ENCODE measurements at places on chromosomes 5 and 9.

GRCh38 chr9:111937301-111937700, 40.7 kb downstream of the UGCG start:
- no peak for DNase-seq

DNA sequence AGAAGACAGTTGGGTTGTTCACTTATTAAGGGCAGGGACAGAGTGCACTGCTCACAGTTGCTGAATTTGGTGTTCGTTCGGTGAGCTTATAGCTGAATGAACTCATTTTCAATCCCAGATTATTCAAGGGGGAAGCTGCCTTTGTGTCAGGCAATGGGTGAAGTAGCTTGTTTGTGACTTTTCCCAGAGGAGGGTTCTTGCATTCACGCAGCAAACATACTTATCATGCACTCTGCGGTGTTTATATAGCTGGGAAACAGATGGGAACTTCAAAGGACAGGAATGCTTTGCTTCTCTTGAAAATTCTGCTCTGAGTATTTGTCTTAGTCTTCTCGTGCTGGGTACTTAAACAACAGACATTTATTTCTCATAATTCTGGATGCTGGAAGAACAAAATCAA, 64.7 kb upstream of the ABCA1 start:
- no peak for DNase-seq

DNA sequence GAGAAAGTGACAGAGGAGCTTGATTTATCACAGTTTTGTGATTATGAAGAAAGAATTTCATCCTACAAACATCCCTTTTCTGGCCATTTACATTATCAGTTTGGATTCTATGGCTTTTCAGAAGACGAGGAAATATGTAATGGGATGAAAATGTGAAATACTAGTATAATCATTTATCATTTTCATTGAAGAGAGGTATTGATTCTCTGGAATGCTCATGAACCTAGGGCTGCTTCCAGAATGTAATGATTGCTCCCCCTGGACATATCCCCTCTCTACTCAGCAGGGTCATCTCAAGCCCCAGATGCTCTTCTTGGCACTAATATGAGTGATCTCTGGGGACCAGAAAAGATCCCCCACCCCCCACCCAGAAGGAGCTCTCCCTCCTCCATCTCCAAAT, 106.7 kb upstream of the ZNF618 start:
- DNase-seq = no peak

DNA sequence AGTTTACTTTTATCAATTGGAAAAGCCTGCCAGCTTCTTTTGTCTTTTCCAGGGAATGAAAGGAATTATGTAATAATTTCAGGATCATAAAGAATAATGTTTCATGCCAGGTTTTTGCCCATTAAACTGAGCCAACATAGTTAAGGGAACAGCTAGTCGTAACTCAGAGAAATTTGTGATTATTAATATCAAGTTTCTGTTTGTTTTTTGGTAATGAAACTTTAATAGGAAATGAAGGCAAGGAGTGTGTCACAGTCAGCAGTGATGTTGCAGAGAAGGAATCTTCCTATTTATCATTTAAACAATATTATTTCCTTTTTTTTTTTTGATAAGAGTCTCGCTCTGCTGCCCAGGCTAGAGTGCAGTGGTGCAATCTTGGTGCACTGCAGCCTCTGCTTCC, 10.7 kb downstream of the NFIL3 start:
- DNase-seq = no peak

DNA sequence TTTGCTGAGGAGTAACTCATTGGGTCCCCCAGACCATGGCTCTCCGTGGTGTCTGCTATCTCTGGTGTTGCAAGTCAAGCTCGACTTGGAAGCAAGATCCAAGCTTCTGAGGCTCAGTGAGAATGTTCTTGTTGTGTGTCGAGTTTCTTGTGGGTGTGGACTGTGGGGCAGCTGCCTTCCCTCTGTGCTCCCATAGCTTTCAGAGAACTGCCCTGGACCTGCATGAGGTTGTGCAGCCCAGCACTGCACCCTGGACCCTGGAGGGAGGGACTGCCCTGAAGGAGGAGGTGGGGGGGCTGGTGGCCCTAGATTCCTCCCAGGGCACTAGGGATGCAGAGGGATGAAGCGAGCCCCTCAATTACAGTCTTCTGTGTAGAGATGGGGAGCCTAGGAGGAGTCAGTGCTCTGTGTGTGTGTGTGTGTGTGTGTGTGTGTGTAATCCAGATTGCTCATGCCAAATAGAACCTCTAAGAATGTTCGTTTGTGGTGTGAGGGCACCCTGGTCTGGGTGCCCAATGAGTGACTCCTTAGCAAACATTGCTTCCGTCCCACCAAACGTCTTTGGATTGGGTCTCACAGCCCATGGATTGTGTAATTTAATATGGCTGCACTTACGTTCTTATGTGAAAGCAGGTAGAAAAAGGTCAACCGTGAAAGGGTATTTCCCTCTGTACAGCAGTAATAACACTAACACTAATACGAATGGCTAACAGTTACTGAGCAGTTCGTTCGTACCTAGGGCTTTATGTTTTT, 143.3 kb upstream of the LMX1B start:
- DNase-seq = no peak

DNA sequence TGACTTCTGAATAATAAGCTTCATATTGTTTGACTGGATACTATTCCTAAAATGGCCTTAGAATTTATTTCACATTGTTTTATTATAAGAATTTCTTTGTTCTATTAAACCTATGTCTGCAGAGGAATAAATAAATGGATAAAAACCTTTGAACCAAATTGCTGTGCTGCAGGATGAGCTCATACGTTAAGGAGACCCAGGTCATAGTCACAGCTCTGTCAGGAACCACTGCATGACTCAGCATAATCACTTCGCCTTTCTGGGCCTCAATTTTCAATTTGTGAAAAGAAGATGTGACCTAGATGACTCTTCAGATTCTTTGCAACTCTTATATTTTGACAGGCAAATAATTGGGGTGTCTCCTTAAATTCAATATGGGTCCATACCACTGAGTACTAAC, 36.7 kb upstream of the HMHB1 start:
- DNase-seq = peak; percentile 3

DNA sequence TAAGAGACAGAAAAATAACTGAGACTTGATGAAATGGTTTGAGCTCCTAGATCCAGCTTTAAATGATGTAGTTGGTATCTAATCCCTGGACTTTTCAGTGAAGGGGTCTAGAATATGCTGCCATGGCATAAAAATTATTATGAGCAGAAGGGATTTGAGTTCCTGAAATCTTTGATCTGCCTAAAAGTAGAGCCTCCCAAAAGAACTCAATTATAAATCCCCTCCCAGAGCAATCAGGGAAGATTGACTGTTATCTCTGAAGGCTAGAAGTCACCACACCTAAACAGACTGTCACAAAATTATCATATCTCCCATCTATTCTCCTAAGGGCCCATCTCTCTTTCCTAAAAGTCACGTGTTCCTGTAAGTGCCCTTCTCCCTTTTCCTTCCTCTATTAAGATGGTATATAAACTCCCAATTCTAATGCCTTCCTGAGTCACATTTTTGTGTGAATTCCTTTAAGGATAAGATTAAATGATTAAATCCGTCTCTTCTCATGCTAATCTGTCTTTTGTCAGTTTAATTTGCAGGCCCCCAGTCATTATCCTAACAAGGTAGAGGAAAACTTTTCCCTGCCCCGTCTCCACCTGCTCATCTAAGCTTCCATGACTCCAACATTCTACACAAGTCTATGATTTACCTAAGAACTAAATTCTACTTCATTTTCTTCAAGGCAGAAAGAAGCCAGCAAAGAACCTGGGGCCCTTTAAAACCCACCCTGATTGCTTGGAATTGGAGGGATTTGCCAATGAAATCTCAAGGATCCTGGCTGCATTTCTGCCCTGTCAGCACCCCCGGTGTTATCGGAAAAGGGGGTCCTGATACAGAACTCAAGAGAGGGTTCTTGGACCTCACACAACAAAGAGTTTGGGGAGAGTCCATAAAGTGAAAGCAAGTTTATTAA, 47.1 kb upstream of the PWWP2A start:
- no peak for DNase-seq

GRCh38 chr5:77172713-77173328, 37.7 kb upstream of the PDE8B start:
- DNase-seq = no peak

DNA sequence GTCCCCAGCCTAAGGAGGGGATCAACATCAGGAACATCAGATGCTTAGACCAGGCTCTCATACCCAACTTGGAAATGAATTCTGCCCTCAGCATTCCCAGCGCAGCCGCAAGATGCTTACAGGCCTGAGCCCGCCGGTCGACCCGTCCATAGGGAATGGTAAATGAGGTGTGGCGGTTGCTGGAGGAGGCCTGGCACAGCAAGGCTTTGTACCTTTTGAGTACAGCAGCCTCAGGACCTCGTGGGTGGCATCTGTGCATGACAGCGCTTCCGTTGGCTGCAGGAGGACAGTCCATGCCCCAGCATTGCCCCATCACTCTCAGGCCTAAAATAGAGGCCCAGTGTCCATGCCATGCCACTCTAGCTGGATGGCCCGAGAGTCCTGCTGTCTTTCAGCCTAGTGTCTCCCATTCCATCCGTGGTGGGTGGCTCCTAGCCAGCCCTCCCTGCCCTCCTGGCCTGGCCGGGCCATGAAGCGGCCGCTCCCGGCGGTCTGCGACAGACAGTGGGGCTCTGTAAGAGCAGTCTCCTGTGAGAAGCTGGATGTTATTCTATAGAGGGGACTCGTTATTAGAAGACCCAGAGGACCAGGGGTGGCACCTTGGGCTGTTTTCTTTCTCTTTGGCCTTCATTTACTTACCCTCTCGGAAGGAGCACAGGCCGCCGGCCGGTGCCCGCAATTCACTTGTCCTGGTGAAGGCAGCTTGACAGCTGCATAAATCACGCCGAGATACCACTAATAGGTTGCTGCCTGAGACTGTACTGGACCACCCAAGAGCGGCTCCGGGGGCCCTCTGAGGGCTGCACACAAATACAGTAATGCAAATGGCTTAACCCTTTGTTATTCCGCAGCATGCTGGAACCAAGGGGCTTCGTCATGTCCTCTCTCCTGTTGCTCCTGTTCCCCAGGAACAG, 223.5 kb upstream of the TUT7 start:
- no peak for DNase-seq

DNA sequence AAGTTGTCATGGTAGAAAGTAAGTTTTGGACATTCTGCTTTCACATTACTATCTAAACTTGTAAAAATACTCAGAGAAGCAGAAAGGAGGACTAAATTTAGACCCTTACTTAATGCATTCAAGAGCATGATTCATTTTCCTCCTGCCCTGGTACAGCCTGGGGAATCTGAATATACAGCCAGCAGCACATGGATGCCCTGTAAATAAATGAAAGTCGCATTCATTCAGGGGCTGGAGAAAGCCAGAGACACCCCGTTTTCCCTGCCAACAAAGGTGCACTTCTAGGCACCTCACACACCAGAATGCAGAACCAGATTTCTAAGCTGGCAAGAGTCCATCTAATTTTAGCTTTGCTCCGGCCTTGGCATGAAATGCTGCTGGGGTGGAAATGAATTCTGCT, 172.7 kb upstream of the KLF9 start:
- DNase-seq = no peak

DNA sequence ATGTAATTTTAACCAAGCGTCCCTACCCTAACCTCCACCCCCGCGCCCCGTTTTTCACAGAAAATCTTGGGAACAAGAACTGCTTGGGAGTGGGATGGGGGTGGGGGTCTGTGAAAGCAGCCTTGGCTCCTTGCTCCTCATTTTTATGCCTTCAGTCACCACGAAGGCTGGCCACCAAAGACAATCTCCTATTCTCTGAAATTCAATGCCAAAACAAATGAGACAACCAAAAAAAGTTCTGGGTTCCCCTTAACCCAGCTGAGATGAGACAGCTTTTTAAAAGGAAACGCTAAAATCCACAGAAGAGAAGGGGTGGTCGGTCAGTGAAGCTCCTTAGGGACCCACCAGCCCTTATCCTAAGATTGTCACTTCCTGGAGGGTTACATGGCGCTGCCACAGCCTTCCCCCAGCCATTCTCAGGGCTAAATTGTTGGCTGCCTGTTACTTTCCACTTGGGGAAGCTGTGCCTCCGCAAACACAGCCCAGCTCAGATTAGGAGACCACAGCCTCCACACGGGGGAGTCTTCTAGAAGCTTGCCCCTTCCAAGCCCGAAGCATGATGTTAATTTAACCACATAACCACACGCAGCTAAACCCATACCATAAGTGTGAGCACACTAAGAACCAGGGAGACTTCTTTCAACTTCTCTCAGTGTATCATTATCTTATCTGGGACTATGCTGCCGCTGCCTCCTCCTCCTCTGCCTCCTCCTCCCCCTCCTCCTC, 136.3 kb downstream of the FOXD1 start:
- no peak for DNase-seq

- DNase-seq = no peak
Measured at GRCh38 chr5:76190356-76190755, 107.2 kb downstream of the SV2C start.

DNA sequence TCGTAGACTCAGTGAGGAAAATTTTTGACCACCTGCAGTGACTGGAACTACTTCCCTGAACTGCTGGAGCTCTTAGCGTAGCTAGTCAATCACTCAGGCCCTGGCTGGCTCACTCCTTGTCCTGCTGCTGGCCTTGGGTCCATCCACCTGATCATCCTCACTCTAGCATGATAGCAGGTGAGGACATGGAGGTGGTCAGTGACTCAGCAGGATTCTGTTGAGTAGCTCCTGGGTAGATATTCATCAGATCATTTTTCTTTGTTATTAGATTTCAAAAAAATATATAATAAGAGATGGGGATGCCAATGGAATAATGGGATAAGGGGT, 25.0 kb upstream of the SEMA4D start:
- DNase-seq = no peak

- DNase-seq = no peak
Measured at GRCh38 chr5:43168175-43168574, 23.9 kb upstream of the NIM1K start.

DNA sequence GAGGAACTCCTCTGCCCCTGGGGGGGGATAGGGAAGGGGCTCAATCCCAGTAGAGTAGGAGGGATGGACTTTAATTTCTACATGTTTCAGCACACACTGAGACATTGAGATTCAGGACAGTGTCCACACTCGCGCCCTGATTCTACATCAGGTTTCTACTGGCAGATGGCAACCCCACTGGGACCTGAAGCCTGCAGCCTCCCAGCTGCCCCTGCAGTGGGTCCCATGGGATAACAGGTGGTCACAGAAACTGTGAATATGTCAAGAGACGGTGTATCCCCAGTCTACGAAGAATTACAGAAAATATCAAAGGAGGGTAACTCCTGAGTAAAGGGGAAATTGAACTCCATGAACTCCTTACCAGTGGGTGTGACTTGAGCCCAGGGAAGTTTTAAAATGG, 2.4 kb upstream of the TERT start:
- no peak for DNase-seq

- DNase-seq = peak; percentile 50
Measured at GRCh38 chr5:120599576-120599975, 135.5 kb downstream of the PRR16 start.

GRCh38 chr5:140073296-140073695, 30.2 kb upstream of the NRG2 start:
- DNase-seq = no peak

Measured in epithelial cell of prostate (primary cell).